ENCODE measurements at places on chromosomes 12 and 14.
A peak's percentile ranks its signal among the peaks of the same experiment; 100 is the strongest.

DNA sequence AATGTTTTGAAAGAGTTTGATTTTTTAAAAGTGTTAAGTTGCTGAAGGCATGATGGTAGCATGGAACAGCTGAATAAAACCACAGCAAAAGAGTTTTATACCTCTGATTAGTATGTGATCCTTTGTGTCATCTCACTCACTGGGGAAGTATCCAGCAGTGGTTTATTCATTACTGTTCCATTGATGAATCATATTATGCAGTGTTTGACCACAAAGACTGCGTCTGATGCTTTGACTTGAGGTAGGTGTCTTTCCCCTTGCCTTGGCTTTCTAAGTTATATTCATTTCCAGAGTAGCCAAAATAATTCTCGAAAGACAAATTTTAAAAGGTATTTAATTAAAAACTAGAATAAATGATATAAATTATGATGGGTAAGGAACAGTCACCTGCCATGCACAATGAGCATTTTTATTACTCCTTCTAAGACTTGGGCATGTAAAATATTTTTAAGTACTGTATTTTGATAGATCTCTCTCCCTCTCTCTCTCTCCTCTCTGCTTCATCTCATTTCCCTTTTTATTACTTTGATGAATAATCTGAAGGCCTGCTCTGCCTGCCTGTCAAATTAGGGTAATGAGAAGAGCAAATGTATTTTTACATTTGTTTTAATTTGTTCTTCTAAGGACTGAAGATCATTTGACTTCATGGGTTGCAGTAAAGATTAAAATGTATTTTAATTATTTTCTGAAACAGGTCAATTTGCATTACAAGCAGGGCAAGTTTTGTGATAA is 164.9 kb downstream of the NAV3 start:
- no peak for DNase-seq

DNA sequence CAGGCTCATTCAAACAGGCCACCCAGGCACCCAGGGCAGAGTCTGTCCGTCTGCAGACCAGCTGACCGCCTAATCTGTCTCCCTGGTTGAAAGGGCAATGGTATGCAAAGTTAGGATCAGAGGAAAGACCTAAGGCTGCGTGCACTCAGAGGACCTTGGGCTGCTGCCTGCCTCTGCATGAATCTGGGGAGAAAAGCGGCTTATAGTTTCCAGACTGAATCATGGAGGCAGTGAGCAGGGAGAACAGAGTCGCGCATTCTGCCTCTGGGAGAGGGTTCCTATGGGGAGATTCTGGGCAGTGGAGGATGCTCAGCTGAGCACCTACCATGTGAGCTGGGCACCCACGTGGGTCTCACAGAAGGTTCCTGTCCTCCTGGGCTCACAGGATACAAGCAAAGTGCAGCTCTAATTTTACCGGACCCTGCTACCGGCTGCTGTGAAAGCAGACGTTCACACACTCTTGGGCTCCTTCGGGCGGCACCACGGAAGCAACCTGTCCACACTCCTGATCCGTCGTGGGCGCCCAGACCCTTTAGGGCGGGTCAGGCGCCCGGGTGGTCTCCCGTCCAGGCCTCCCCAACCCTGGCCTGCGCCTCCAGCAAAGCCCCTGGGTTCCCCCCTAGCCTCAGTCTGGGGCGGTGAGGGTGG is 772 bp downstream of the SCARB1 start:
- peak; percentile 12 for DNase-seq

DNA sequence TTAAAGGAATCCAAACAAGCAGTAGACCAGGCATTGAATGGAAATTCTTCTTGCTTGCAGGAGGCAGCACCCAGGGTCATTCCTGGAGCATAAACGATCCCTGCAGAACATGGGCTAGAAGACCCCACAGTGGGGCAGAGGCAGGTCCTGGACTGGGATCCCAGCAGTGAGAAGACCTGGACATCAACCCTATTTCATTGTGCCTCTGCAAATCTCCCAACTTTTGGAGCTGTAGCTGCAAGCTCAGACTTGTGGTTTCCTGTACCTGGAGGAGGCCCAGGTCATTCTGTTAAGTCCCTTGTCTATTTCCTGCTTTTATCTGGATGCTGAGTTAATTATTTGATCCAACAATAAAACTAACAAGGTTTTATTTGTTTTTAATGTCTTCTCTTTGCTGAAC is 61.7 kb downstream of the CALM1 start:
- no peak for DNase-seq

GRCh38 chr14:71560751-71561150 is 371.5 kb upstream of the RGS6 start:
- no peak for DNase-seq
